Lung (tissue), 17 donors: ENCODE measurements at places on chromosomes 3 and 15. TPM values are rescaled to one million over a fixed set of nuclear protein-coding genes. Genes with fewer than 3 reads are reported as not detected.
A peak's percentile ranks its signal among the peaks of the same experiment; 100 is the strongest.

GRCh38 chr3:38614091-38614490 is 35.4 kb downstream of the SCN5A start:
- H3K27ac ChIP-seq: no peak overlapping the region
- H3K27me3 ChIP-seq: no peaks in the 10 kb centered on the region
- H3K4me1 ChIP-seq: no peaks in the 10 kb centered on the region
- H3K36me3 ChIP-seq: no peaks in the 10 kb centered on the region

- no peak for DNase-seq
- no peaks in the 10 kb centered on the region for H3K27me3 ChIP-seq
- H3K36me3 ChIP-seq: no peaks in the 10 kb centered on the region
- H3K27ac ChIP-seq: no peak overlapping the region
These were observed 553.1 kb upstream of the PPP2R3A start for GRCh38 chr3:135412475-135412874.

DNA sequence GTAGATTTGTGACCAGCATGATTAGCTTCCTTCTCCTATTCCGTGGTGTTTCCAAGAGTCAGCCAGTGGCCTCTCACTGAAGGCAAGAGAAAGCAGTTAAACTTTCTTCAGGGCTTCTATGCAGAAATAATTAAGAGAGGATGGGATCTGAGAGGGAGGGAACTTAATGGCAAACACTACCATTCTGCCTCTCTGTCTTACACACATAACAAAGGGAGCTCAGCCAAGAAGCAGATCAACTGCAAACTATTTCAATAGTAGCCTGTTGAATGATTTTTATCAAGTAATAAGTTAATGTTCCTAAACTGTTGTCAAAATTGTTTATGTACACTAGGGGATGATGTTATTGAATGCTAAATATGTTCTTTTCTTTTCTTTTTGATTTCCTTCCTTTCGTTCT is 11.8 kb downstream of the OXSR1 start:
- DNase-seq: no peak
- H3K4me3 ChIP-seq: no peak overlapping the region
- no peaks in the 10 kb centered on the region for H3K27me3 ChIP-seq
- H3K36me3 ChIP-seq: peaks cover 2% of the 10 kb centered on the region

- no peak for DNase-seq
- no peaks in the 10 kb centered on the region for H3K36me3 ChIP-seq
- H3K27me3 ChIP-seq: no peaks in the 10 kb centered on the region
- no peak overlapping the region for H3K4me3 ChIP-seq
- H3K4me1 ChIP-seq: no peaks in the 10 kb centered on the region
- no peak overlapping the region for H3K27ac ChIP-seq
These were observed 64.1 kb downstream of the RSL24D1 start for GRCh38 chr15:55132672-55133071.

DNA sequence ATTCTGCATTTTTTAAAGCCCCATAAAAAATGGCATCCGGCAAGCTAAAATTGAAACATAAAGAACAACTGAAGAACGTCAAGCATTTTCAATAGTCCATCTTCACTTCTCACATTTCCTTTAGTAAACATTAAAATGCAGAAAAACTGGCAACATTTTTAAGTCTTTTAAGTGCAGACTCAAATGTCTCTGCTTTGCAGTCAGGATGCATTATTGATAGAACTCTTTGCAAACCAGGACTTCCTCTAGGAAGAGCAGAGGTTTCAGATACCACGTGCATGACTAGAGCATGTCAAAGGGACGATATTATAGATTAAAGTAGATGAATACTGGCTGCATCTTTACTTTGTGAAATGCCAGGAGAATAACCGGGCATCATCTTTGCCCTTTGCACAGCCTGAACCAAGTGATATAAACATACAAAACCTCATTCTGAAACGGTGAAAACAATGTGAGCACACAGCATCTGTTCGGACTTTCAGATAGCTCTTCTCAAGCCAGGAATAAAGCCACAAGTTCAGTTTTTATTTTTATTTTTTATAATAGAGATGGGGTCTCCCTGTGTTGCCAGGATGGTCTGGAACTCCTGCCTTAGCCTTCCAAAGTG is 65.1 kb downstream of the LDHAL6B start:
- peaks cover 3% of the 10 kb centered on the region for H3K4me1 ChIP-seq
- no peak overlapping the region for H3K4me3 ChIP-seq
- H3K36me3 ChIP-seq: no peaks in the 10 kb centered on the region

DNA sequence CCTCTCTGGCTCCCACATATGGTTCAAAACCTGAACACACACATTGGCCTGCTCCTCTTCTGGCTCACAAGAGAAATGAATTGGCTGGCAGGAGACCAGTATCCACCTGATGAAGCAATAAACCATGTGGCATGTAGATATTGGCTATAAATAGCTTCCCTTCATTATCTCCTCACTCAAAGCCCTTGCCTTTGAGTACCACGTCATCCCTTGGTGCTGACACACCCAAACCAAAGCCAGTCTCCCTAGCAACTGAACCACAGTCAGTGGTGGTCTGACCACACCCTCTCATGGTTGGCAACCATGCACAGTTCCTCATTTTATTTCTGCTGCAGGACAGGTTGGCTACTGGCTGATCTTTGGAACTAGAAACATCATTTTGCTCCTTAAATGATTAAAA is 98.8 kb downstream of the ZNF621 start:
- H3K27ac ChIP-seq: no peak overlapping the region
- H3K36me3 ChIP-seq: no peaks in the 10 kb centered on the region
- H3K4me1 ChIP-seq: no peaks in the 10 kb centered on the region
- no peak overlapping the region for H3K4me3 ChIP-seq
- no peak for DNase-seq
- no peaks in the 10 kb centered on the region for H3K27me3 ChIP-seq

- peak overlapping the region; percentile 34 for H3K4me3 ChIP-seq
- H3K36me3 ChIP-seq: peaks cover 16% of the 10 kb centered on the region
- peak; percentile 82 for DNase-seq
- H3K27ac ChIP-seq: peak overlapping the region; percentile 91
- no peaks in the 10 kb centered on the region for H3K27me3 ChIP-seq
These were observed 550 bp downstream of the CCDC9B start for GRCh38 chr15:40340038-40340739.

- H3K27me3 ChIP-seq: no peaks in the 10 kb centered on the region
- H3K4me1 ChIP-seq: no peaks in the 10 kb centered on the region
- H3K36me3 ChIP-seq: no peaks in the 10 kb centered on the region
- no peak overlapping the region for H3K4me3 ChIP-seq
- no peak overlapping the region for H3K27ac ChIP-seq
- no peak for DNase-seq
These were observed 36.6 kb upstream of the DPPA4 start for GRCh38 chr3:109373933-109374332.

DNA sequence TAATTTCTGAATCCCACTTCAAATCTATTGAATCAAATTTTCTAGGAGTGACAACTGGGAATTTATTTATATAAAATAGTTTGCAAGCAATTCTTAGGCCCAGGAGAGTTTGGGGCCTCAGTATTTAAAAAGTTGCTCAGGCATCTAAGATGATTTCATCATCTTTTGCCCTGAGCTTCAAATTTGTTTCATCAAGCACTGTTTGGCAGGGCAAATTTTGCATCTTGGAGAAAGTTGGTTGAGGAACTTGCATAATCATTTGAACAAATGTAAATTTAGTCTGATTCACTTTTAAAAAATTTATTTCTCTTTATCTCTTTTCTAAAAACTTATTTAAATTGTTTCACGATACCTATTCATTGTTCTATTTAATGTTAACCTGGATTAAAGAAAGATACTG is 702.8 kb downstream of the SI start:
- DNase-seq: no peak
- H3K27me3 ChIP-seq: no peaks in the 10 kb centered on the region
- H3K4me3 ChIP-seq: no peak overlapping the region
- H3K27ac ChIP-seq: no peak overlapping the region

GRCh38 chr15:39706206-39706605 is 76.4 kb downstream of the FSIP1 start:
- H3K27me3 ChIP-seq: no peaks in the 10 kb centered on the region
- no peak for DNase-seq
- no peaks in the 10 kb centered on the region for H3K36me3 ChIP-seq
- no peaks in the 10 kb centered on the region for H3K4me1 ChIP-seq
- no peak overlapping the region for H3K4me3 ChIP-seq

- no peak overlapping the region for H3K4me3 ChIP-seq
- no peak overlapping the region for H3K27ac ChIP-seq
- no peak for DNase-seq
- no peaks in the 10 kb centered on the region for H3K4me1 ChIP-seq
- H3K27me3 ChIP-seq: no peaks in the 10 kb centered on the region
- H3K36me3 ChIP-seq: no peaks in the 10 kb centered on the region
These were observed 74.1 kb downstream of the GAP43 start for GRCh38 chr3:115697263-115698053.

SLC12A1 gene
- total RNA-seq: 0.03 TPM

SLC9C1 gene
- total RNA-seq: 0.28 TPM

ADAMTS17 gene
- total RNA-seq: 6.6 TPM

PLA2G4B gene
- 12.8 TPM for total RNA-seq

ACTC1 gene
- total RNA-seq: 3.4 TPM

SLC51B gene
- 0.85 TPM for total RNA-seq
